ENCODE measurements at places on chromosomes 3 and 15.
A peak's percentile ranks its signal among the peaks of the same experiment; 100 is the strongest.

- DNase-seq: peak; percentile 21
Measured at GRCh38 chr3:63245726-63246241, 32.3 kb upstream of the SYNPR start.

- no peak for DNase-seq
Measured at GRCh38 chr3:131738095-131738494, 235.3 kb upstream of the MRPL3 start.

GRCh38 chr3:54899273-54899672, 28.6 kb downstream of the LRTM1 start:
- DNase-seq: no peak

- no peak for DNase-seq
Measured at GRCh38 chr15:37056177-37057121, 43.9 kb downstream of the MEIS2 start.

DNA sequence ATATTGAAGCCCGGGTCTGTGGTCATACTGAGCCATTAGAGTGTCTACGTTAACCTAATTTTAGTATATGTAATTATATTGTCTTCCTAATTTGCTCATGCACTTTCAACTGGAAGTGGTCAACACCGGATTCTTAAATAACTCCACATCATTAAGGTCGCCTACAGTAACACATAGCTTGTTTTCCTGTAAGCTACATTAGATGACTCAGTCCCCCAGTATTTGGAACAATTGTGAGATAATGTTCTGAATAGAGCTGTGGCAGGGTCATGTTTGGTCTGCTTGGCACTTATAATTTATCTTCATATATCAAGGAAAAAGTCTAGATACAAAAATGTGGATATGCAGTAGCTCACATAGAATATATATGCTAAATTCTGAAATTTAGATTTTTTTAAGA, 486.2 kb downstream of the IGSF11 start:
- no peak for DNase-seq

DNA sequence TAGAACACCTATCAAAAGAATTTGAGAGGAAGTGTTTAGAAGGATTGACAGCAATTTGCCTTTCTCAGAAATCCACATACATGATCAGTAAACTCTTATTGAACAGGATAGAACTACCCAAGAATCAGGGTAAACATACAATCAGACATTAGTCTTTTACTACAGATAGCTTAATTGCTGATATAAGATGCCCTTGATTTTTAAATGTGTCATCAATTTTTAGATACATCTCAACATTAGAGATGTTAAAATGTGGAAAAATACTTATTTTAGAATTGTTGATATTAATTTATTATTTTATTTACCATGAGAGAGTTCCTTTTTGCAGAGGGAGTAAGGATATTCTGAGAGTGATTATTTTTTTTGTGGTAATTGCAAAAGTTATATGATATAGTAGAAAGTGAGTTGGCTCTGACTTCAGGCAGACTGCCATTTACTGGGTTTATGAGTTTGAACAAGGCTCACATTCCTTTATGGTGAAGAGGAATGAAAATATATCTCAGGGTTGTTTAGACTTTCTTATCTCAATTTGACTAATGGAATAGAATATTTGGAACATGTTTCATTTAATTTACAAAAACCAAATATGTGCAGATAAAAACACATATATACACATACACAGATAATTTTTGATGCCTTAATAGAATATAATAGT, 302.8 kb upstream of the GOLIM4 start:
- peak; percentile 4 for DNase-seq

- peak; percentile 93 for DNase-seq
Measured at GRCh38 chr3:112560721-112561483, 860 bp downstream of the ATG3 start.

DNA sequence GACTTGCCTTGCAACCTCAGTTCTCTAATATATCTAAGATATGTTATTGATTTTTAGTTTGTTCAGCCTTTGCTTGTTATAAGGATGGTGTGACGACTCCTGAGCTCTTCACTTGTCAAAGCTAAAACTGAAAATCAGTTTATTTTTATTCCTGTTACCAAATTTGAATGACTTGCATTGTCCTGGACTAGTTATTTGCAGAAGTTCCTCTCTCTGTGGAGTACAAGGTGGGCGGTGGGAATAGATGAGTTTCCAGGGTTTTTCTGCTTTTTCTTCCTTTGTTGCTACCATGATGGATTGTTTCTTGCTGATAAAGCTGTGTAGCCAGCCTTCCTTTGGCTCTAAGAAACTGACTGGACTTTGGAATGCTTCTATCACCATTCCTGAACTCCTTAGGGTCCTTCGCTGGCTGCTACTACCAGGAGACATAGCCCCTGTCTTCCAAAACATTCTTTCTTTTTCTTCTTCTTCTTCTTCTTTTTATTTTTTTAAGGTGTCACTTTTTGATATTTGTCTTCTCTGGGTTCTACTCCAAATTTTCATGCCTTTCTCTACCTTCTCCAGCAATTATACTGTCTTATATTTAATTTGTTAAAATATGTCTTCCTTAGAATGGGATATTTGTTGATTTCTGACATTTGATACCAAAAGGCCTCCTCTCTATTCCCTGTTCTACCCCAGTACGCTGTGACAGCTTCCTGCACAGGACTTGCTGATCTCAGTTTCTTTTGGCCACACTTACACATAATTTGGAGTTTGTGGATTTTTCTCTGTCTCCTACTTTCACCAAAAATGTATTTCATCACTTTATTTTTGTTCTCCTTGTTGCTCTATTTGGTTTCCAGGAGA, 145.1 kb upstream of the THRB start:
- no peak for DNase-seq

- DNase-seq: no peak
Measured at GRCh38 chr3:141049681-141050080, 1.5 kb upstream of the SPSB4 start.

DNA sequence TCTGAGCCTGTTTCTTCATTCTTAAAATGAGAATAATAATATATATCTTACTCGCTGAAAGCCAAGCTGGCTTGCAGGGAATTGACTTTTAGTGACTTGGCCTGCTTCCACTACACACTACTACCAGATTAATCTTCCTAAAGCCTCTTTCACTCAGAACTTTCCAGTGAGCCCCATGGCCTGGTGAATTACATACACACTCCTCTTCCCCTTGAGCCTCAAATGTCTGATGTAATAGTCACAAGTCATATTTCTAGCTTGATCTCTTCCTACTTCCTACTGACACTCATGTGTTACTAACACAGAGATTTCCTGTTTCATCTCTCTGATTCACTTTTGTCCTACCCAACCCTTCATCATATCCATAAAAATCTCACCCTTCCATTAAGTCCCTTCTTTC, 82.7 kb upstream of the SOX2 start:
- DNase-seq: peak; percentile 30

DNA sequence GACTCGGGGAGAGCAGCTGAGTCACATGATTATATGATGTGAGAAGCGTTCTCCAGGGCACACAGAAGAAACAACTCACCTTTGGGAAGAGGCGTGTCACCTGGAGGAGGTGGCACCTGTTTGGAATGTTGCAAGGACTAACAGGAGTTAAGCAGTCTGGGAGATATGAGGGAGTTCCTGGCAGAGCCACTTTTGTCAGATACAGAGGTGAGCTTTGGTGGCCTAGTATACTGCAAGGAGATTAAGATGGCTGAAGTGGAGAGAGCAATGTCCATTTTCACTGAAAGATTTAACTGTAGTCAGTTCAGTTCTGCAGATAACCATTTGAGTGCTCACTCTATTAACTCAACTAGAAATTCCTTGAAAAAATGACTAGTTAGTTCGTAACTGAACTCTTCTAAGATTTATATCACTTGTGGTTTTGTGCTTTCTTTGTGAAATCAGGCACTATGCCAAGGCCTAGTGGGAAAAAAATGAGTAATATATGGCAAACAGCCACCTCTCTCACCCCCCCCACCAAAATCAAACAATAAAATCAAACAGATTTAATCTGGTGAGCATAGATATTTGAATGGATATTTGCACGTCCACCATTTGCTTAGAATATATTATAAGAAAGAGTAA, 61.3 kb downstream of the CRYBG3 start:
- DNase-seq: peak; percentile 12

- no peak for DNase-seq
Measured at GRCh38 chr3:150828997-150829396, 66.0 kb upstream of the SIAH2 start.

- DNase-seq: peak; percentile 63
Measured at GRCh38 chr15:58447271-58448010, 15.7 kb downstream of the LIPC start.

GRCh38 chr3:9292516-9292915, 43.1 kb upstream of the SRGAP3 start:
- DNase-seq: no peak

GRCh38 chr3:131217296-131217741, 164.3 kb upstream of the NUDT16 start:
- no peak for DNase-seq

GRCh38 chr3:116390318-116390717, 55.0 kb downstream of the LSAMP start:
- DNase-seq: no peak

DNA sequence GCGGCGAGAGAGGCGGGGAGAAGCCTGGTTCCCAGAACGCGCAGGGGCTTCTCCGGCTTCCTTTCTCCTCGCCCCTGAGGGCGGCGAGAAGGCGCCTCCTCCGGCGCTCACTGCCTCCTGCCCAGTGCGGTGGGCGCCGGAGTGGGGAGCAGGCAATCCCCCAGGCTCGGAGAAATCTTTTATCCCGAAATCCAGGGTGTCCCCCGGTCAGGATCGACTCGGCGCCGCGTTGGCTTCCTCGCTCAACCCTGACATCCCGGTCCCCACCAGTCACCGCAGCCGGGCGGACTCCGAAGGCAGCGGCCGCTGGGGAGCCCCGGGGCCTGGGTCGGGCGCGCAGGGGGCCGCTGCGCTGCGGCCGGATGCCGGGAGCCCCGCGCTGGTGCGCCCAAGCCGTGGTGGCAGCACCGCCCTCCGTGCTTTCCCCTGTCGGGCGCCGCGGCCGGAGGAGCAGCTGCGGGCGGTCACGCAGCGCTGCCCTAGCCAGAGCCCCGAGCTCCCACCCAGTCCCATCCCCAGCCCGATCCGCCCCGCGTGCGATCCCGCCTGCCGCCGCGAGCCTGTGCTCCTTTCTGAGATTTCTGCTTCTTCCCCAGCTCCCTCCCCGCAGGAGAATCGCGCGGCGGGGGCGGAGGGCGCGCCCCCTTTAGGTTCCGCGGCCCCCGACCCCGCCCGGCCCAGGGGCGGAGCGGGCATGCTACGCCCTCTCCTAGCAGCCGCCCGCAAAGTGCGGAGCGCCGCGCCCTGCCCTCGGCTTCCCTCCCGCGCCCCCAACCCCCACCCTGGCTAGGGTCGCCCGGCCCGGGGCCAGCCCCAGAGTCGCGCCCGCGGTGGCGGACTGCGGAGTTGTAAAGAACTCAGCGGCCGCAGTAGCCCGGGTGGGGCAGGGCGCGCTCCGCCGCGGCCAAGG, 683 bp upstream of the CACNA2D3 start:
- DNase-seq: peak; percentile 34

- no peak for DNase-seq
Measured at GRCh38 chr15:59434481-59434880, 3.5 kb upstream of the FAM81A start.

GRCh38 chr15:48411971-48412591, 80.9 kb downstream of the DUT start:
- no peak for DNase-seq

DNA sequence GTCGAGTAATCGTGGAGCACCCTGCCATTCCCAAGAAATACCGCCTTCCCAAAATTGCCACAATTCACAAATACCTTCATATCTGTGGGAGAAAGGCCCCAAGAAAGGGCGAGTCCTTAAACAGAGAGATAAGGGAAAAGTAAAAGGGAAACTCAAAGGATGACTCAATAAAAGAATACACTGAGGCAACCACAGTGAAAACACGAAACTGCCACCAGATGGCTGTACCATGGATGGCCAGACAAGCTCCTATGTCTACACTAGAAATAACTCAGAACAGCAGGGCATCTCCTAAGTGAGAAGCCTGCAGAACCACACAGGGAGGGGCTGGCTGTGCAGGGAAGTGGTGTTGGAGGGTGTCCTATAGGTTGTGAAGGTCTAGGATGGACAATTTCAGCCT, 25.0 kb downstream of the SRGAP3 start:
- DNase-seq: no peak

- DNase-seq: peak; percentile 80
Measured at GRCh38 chr3:58640700-58641372, 25.7 kb downstream of the FAM3D start.

GRCh38 chr3:147380387-147380951, 25.9 kb downstream of the ZIC4 start:
- no peak for DNase-seq

- no peak for DNase-seq
Measured at GRCh38 chr3:135324301-135324700, 529.2 kb downstream of the EPHB1 start.

DNA sequence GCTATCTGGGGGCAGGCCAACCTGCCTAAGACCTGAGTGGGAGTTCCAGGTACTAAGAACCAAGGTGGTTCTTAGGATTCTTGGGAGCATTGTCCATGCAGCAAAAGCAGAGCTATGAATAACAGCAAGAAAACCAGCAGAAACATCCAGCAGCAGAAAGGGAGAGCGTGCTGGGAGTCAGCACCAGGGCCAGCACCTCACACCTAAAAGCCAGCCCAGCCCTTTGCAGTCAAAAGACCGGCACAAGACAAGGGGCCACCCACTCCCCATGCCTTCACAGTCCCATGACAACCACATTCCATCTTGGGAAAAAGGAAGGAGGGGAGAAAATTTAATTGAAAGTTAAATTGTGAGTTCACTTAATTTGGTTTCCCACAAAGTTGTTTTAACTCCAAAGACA, 364.9 kb downstream of the AGBL1 start:
- DNase-seq: peak; percentile 7

DNA sequence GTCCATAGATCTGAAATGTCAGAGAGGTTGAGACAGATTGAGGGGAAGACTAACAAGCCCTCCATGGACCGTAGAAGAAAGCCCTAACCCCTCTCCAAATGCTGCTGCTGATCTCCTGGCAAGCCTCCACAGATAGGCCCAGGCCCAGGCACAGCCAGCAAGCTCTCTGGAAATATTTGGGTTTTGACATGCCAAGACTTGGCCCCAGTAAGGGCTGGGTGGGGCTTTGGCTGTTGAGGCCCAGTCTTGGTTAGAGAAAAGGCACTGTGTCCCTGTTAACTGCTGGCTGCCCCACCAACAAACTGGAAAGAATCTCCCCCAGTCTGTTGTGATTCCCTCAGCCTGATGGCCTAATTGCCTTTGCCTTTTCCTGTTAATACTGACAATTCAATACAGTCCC, 208.8 kb upstream of the CTDSPL start:
- no peak for DNase-seq

- DNase-seq: no peak
Measured at GRCh38 chr3:119653876-119654275, 6.5 kb downstream of the POPDC2 start.

DNA sequence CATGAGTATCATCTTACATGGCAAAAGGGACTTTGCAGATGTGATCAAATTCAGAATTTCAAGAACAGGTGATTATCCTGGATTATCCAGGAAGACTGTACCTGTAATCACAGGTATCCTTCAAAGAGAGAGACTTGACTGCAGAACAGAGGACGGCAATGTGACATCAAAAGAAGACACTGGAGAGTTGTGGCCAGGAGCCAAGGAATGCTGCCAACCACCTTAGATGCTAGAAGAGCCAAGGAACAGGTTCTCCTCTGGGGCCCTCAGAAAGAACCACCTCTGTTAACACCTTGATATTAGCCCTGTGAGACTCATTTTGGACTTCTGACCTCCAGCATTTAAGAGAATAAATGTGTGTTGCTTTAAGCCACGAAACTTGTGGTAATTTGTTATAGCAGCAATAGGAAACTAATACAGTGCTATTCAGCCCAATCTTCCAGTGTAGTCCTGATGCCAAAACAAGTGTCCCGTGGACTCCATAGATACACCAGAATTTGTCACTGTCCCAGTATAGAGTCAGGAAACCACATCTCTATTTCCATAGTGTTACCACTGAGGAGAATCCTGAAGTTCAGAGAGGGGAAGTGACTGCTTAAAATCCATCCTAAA, 330.6 kb upstream of the TLE3 start:
- no peak for DNase-seq
